ENCODE measurements at places on chromosomes 12 and 14.

GRCh38 chr12:20368651-20369304 is 441 bp downstream of the PDE3A start:
- DNase-seq, result no peak

DNA sequence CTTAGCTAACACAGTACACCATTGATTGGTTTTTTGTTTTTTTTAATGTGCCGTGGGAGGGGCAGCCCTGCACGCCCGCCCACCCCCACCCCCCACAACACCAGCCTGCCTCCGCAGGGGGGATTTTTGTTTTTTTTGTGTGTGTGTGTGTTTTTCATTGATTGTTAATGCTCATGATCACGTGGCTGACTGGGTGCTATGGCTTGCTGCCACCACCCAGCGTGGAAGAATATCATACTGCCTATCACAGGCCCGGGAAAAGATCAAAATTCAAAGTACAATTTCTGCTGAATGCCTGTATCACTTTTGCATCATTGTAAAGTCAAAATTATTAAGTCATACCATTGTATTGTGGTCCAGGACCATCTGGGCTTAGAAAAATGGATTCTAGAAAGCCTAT is 8.3 kb downstream of the RESF1 start:
- DNase-seq, result no peak

- peak; percentile 42 for DNase-seq
Measured at GRCh38 chr14:64501411-64502171, 2.0 kb downstream of the ZBTB25 start.

GRCh38 chr14:86543521-86543920 is 1013.6 kb downstream of the FLRT2 start:
- DNase-seq, result no peak

DNA sequence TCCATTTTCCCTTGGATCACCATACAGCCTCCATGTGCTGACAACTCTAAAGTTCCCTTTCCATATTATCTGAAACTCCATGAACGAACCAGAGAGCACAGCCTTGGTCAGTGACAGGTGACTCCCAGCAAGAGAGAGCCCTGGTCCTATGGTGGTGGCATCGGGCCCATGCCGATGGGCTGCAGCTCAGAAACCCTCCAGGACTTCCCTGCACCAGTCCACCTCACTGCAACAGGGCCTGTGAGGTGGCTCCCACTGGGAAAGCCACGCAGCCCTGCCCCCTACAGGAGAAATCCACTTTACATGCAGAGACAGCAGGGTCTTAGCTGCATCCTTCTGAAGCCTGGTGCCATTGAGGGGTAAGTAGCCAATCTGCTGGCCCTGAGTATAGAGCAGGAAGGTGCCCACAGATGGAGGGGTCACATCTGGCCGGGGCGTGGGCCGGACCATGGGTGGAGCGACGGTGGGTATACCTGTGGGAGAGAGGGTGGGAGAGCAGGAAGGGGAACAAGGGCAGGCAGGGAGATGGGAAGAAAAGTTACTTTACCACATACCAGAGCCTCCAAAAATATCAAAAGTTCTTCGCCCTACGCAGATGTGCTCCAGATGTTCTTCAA is 24.7 kb downstream of the RTRAF start:
- no peak for DNase-seq

DNA sequence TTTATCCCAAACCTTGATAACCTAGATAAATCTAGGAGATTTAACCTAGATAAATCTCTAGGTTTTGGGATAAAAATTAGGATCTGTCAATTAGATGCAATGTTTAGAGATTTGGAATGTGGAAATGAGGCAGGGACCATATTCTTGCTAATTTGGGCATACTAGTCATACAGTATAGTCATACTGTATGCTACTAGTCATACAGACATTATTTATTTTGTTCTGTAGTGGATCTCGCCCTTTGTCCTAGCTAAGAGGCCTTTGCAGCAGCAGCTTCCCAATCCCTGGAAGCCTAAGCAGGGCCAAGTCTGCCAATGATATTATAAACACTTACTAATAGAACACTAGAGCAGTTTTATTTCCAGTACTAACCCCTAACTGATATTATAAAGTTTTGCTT is 136.4 kb downstream of the CEP128 start:
- DNase-seq, result no peak

GRCh38 chr12:128791395-128792322 is 32.1 kb downstream of the SLC15A4 start:
- DNase-seq, result no peak

DNA sequence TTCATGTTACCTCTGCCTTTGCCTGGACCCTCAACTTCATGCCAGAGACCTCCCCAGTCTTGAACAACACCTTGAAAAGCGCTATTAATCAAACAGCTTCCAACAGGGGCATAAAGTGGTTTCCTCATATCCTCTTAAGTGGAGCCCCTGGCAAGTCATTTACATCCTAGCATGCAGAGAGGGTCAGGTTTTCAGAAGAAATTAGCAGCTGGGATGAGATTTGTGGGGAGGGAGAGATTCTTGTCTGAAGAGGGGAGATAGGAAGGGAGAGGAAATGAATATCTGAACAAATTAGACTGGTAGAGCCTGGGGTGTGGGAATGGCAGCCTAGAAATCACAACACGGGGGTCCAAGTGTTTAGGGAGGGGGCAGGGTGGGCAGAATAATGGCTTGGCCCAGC is 45.6 kb downstream of the CALM1 start:
- no peak for DNase-seq

Measured in CD4-positive, alpha-beta T cell treated with Interleukin-6 at 100 ng/mL for 8 hours (primary cell).